Amygdala (tissue), 56 donors: ENCODE measurements at places on chromosomes 3 and 15.
A peak's percentile ranks its signal among the peaks of the same experiment; 100 is the strongest.

DNA sequence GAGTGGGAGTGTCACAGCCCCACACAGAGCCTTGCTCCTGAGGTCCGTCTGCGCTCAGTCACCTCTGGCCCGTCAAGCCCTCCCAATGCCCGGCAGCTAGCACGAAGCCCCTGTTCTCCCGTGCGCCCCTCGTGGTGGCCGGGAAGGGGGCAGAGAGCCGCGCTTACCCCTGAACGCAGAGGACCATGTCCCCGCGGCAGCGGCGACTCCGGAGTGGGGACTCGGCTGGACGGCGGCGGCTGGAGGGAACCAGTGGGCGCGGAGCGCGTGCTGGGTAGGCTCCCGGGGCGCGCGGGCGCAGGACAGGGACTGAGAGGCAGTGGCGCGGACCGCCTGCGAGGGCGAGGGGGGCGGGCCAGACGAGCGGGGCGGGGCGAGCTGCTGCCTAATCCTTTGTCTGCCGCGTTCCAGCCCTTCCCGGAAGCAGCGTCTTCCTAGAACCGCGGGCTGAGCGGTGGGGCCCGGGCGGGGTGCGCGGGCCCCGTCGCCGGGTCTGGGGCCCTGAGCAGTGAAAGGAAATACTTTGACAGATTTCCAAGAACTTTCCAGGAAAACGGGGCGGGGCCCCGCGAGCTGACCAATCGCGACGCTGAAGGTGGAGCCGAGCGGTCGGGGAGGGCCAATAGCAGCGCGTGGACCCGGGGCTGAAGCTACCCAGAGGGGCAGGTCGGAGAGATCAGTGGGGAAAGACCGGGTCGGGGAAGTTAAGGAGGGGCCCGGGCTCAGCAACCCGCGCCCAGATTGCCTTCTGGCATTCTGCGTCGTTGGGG is at the start of gene CISH:
Gene CISH, minus strand, starts transcription at position 311 of the 770 bp plus-strand sequence. Its CDS starts 124 bp downstream, at position 187.
- DNase-seq, result peak; percentile 71

GRCh38 chr3:60160822-60161748 is 1090.2 kb downstream of the FHIT start:
- DNase-seq, result no peak

DNA sequence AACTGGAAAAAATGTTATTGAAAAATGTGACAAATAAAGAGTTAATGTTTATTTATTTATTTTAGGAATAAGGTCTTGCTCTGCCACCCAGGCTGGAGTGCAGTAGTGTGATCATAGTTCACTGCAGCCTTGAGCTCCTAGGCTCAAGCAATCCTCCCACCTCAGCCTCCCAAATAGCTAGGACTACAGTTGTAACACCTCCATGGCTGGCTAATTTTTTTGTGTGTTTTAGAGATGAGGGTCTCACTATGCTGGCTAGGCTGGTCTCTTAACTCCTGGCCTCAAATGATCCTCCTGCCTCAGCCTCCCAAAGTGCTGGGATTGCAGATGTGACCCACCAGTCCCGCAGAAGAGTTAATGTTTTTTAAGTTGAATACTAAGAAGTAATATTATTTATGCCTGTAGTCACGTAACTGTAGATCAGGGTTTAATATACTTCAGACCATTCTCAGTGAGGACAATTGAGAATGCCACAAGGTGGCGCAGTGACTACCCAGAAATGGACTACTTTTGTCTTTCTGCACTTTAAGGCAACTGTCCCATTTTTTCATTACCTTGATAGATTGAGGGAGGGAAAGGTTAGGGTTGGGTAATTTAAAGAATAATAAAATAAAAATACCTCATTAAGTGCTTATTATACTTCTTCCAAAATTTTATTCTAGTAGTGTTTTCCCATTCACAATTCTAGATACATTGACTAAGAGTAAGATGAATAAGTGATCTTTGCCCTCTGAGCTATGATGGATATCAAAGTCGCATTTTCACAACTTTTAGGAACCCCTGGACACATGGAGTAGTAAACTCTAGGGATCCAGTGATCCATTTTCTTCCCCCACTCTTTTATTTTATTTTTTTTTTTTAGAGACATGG is 6.0 kb downstream of the MUC13 start:
- no peak for DNase-seq

DNA sequence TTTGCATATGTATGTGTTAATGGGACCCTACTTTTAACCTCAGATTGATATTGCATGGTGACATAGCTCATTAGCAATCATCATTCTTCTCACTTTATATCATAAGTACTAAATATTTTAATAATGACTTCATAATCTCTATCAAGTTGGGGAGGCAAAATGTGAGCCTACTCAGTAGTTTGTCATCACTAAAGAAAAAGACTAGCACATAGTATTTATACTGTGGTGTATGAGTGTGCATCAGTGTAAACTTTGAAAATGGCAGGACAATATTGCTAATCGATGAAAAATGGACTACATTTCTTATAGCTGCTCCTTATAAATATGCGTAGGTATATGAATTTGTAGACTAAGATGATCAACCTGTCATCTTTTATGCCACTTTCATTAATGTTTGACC is 624.5 kb upstream of the ROBO2 start:
- no peak for DNase-seq

- DNase-seq, result no peak
These were observed 364.4 kb upstream of the ARHGEF26 start for GRCh38 chr3:153756816-153757215.

DNA sequence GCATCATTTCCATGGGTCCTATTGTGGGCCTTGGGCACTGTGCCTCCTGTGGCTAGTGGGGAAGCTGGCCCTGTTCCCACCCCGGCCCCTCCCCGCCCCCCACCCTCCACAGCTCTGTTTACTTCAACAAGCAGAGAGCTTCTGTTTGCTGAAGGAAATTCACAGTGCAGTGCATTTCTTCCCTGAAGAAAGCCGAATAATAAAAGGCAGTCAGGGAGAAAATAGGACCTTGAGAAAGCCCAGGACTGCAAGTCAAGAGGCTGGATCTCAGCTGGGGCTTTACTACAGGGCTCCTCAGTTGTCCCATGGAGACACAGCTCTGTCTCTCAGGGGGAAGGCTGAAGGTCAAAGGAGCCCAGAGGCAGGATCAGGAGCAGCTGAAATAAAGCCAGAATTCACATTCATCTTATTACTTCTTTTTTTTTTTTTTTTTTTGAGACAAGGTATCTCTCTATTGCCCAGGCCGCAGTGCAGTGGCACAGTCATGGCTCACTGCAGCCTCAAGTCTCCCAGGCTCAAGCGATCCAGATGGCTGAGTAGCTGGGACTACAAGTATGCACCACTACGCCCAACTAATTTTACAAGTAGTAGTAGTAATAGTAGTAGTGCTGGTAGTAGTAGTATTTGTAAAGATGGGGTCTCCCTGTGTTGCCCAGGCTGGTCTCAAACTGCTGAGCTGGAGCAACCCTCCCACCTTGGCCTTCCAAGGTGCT is 33.0 kb upstream of the LACTB start:
- no peak for DNase-seq

DNA sequence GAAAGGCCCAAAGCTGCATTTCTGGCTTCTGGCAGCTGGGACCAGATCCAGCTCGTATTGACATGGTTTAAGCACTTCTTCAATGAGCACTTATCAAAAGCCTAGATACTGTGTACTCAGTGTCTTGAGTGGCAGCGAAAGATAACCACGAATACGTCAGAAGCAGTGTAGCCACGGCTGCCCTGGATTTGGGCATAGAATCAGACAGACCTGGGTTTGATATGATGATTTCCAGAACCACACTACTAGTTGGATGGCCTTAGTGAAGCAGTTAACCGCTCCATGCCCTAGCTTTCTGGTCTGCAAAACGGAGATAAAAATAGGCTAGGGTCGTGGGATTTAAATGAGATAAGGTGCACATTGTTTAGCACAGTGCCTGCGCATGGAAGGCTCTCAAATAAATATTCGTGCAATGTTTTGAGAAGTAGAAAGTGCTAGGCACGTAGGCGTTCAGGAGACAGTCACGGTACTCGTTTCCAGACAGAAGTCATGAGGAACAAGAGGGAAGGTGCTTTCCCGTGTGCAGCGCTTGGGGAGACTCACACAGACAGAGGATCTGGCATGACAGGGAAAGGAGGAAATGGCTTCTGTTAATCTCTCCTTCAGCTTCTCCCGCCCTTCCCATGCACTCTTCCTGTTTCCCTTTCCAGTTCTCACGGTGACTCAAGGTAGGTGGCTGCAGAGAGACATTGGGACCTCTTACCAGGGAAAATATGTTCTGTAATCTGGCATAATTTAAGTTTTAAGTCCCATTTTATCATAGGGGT is 70.3 kb downstream of the CCNL1 start:
- no peak for DNase-seq

DNA sequence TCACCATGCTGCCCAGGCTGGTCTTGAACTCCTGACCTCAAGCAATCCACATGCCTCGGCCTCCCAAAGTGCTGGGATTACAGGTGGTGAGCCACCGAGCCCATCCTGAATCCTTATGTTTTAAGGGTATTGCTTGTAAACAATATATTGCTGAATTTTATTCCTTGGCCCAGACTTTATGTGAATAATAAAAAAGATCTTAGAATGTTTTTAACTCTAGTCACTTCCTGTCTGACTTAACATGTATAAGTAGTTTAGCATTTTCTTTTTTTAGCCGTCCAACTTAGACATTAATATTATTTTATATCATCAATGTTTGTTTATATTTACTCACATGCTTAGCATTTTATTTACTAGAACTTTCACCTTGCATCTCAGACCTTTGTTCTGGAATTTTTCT is 9.2 kb upstream of the EIF2B5 start:
- no peak for DNase-seq

DNA sequence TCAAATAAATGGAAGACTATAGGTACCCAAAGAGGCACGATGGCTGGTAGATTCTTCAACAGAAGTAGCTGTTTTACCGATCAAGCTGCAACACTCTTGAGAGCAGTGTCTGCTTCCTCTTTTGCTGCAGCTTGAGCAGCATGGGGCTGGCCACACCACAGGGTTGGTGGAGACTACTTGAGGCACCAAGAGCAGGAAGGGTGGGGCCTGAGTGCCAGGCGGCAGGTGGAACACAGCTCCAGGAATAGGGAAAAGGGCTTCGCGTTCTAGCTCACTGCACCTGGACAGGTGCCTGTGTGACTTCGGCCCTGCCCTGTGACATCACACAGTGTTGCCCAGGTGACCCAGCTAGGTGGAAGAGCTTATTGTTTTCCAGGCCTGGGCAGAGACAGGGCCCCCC is at the start of gene CCDC33:
Gene CCDC33, plus strand, starts transcription at position 365 of the 400 bp plus-strand sequence. CDS start 394 bp downstream, outside the sequence.
- DNase-seq, result no peak

- no peak for DNase-seq
These were observed 185.2 kb downstream of the FOXP1 start for GRCh38 chr3:71398157-71398836.

- DNase-seq, result no peak
These were observed 34.8 kb downstream of the IGF1R start for GRCh38 chr15:98682992-98683701.

DNA sequence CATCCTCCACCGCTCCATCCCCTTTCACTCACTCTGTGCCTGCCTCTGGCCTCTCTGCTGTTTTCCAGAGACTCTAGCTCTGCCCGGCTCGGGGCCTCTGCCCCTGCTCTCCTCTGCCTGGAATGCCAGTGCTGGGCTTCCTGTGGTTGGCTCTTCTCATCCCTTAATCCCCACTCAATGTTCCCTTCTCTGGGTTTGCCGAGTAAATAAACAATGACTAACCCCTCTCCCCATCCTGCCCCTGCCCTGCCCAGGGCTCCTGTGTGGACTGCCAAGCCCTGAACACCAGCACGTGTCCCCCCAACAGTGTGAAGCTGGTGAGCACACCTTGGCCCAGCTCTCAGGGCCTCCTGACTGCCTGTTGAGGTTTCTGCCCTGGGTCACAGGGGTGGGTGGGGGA is 12.2 kb downstream of the STAB1 start:
- DNase-seq, result no peak

DNA sequence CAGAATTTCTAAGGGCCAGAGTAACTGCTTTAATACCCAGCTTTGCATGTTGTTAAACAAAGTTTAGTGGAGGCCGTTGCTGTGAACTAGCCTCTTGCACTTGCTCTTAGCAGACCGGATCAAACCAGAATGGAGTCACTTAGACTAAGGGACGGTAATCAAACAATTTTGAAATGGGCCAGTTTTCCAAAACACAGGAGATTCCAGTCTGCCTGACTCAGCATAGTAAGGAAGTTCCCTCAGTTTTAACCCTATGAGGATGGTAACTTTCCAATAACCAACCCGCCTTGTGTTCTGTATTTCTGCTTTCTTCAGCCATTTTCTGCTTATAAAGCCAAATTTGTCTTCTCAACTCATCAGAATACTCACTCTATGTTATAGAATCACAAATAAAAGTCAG is 77.2 kb upstream of the WDR72 start:
- DNase-seq, result no peak
